ENCODE measurements at places on chromosomes 7 and 10.

GRCh38 chr7:19464241-19464640 is 244.6 kb downstream of the POLR1F start:
- no peak for DNase-seq

DNA sequence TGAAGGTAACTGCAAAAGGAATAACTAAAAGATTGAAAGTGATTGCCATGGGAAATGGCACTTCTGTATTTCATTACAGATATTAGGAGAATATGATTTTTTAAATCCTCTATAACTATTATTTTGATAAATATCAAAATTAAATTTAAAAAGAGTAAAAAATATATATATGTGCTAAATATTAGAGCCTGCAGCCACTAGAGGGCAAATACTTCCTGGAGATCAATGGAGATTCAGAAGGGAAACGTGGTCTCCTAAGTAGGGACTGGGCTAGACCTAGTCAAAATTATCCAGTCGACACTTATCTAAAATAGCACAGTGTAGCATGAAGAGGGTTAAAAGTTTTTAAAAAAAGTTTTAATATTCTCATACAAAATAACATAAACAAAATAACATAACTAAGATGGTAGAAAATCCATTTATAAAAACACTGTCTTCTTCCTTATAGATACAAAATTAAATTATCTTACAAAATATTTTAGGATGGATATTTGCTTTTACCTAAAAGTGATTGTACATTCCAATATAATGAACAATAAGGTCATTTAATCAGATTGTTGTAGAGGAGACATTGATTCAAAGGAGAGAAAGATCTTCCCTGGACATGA is 434.3 kb downstream of the MDFIC start:
- no peak for DNase-seq

- no peak for DNase-seq
These were observed 489.4 kb upstream of the SORCS1 start for GRCh38 chr10:107653832-107654287.

DNA sequence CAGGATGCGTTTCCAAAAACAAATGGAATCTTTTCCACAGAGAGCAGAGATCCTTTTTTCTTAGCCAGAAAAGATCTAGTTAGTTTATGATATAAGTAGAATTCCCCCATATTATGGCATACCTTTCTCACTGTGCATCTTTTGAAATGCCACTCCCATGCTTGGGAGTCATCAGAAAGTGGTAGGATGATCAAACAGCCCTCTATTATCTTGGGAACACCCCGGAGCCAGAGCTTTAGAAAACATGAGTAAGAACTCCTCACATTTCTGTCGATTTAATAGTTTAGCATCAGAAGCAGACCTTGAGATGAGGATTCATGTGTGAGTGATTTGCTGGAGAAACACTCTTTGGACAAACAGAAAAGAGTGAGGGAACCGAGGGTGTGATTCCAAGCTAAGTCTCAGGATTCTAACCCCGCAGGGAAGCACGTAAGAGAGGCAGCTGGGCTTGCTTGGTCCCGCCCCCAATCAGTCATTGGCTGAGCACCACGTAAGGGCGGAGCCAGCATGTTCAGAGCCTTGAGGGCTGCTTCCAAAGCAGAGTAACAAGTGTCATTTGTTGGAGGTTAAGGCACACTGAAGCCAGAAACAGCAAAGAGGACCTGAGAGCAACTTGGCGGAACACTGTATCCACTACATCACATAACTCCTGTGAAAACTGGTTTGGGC is 43.7 kb upstream of the NXPH1 start:
- DNase-seq: no peak

DNA sequence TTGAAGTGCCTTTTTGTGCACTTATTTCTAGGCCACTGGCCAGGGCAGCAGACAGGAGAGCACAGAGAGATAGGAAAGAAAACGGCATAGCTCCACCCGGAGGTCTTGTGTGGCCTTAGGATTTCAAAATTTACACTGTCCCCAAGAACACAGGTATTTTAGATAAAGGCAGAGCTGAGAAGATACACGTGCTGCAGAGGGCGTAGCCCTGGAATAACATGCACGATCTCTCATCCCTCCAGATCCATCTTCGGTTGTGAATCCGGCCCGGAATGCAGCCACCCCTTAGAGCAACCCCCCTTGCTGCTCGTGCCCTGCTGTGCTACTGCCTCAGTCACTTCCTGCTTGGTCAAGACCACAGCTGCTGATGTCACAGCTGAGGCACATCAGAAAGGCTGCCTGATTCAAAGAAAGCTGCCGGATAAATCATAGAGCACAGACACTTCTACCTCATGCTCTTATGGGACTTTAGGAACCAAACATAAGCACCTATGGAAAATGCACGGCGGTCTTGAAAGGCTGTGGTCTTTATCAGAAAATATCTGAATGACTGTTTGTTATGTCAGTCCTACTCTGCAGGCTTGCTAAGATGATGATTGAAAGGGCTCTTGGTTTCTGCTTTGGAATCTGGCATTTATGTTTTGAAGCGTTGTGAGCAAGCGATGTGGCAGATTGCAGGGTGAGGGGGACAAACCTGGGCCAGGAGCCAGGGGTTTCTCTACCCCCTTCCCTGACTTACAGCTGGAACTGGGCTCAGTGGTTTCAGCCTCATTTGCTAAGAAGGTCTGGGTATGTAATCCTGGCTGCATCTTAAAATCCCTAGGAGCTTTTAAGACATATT is 152.0 kb downstream of the SVIL start:
- DNase-seq: no peak

- DNase-seq: no peak
These were observed 76.4 kb downstream of the CALN1 start for GRCh38 chr7:72335561-72336381.

DNA sequence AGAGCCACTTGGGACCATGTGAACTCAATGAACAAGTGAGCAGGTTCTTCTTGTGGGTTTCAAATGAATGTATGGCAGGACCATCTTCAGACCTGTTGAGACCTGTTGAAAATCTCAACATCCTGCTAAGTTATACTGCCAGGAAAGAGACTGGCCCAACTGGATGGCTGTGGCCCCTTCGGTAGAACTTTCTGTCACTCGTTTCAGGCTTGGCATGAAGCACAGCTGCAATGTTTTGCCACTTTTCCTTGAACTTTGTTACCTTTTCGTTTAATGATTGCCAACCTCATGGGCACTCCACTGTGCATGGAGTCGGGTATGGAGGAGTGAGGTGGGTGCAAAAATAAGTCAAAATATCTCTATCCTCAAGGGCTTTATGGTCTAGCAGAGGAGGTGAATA is 36.7 kb upstream of the SLC35B4 start:
- DNase-seq: no peak

GRCh38 chr7:24576171-24577025 is 3.1 kb downstream of the PALS2 start:
- no peak for DNase-seq

GRCh38 chr10:6386346-6386745 is 183.6 kb downstream of the PFKFB3 start:
- no peak for DNase-seq

GRCh38 chr10:127928021-127928806 is 21.3 kb downstream of the PTPRE start:
- DNase-seq: no peak

DNA sequence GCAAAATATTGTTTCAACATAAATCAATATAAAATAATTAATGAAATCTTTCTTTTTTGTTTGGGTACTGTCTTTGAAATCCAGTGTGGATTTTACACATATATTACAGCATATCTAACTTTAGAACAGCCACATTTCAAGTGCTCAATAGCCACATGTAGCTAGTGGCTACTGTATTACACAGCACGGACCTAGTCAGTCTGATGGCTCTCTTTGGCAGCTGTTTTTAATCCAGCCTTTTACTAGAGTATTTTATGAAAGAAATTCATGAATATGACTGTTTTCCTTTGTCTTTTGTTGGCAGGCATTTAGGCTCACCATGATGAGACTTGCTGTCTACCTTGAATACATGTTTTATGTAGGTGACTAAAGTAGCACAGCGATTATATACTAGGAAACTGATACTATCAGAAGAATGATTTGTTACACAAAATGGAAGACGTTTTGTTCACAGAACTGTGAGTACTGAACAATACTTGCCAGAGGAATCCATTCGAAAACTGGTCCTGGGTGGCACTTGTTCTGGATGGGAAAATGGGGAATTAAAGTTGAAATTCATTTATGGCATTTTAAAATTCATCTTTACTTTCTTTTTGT is 386.7 kb downstream of the PHTF2 start:
- DNase-seq: no peak

DNA sequence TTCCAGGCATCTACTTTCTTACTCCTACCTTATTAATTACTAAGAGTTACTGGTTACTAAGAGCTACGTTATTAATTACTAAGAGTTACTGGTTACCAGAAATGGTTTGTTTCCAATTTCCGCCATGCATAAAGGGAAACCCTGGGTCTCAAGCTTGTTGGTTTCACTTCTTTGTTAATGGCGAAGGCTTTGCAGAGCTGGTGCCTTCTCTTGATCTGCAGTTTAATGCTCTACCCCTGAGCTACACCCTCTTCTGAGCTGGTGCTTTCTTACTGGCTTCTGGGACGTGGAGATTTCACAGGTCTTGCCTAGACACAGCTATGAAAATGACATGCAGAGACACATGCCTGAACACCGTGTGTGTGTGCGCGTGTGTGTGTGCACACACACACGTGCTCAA is 560 bp downstream of the CPA4 start:
- DNase-seq: no peak

DNA sequence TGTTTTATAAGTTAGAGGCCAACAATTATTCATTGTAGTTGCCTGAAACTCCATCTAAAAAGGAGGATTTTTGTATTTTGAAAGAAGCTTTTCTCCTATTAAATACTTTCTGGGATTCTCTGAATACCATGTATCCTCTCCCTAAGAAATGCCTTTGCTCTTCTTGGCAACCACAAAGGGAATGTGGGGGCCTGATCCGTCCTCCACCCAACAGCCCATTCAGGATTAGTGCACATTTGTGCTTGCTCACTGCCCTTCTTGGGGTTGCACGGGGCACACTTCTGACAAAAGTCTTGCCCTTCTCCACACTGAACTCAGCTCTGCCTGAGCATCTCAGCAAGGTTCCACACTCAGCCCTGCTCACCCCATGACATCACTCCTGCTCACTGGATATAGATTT is 194.2 kb downstream of the SLC25A13 start:
- DNase-seq: no peak

- no peak for DNase-seq
These were observed 5.5 kb downstream of the ZNF503 start for GRCh38 chr10:75395932-75396630.

GRCh38 chr7:91596287-91596686 is 284.2 kb downstream of the MTERF1 start:
- no peak for DNase-seq

- DNase-seq: no peak
These were observed 17.9 kb downstream of the JCAD start for GRCh38 chr10:30041196-30042105.

DNA sequence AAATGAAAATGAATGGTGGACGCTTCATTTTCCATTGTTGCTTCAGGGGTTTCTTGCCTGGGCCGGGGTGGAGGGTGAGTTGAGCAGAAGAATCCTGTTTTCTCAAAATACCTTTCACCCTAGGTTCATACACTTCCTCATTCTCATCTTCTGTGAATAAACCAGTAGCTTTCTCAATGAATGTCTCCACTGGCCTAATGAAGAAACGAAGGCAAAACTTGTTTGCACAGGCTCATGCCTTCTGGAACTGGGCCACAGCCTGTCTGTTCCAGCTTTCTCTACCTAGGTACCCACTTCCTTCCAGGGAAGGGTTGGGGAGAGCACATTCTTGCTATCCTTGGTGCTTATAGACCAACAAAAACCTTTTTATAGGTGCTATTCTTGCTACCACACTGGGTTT is 21.3 kb downstream of the STMP1 start:
- no peak for DNase-seq

DNA sequence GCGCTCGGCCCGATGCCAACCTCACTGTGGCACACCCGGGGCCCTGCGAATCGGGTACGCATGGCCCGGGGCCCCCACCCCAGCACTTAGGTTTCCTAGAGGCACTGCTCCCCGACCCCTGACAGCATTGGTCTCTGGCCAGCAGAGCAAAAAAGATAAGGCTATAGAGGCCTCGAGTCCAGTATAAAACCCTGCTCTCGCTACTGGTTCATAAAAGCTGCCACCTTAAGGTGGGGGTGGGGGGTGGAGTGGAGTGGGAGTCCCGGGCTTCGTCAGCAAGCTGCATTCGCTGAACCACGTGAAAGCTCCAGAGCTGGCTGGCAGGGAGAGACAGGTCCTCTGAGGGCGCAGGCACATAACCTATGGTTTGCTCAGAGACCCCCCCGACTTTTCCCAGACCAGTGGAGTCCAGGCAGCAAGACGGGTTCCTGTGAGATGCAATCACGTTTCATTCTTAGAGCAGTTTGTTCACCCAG is 1.3 kb downstream of the KAZALD1 start:
- DNase-seq: no peak

DNA sequence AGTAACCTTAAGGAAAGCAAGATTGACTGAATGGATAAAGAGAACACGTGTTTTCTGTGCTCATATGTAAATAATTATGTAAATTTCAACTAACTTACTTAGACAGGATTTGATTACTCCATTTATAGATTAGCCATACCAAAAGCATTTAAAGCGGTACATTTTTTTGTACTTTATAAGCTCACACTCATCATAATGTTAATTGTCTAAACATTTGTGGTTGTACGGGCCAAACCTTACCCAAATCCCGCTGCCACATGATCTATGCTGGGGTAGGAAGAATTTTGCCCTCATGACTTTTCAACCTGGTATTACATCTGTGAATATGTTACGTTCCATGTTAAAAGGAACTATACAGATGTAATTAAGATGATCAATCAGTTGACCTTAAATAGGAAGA is 29.1 kb downstream of the MKX start:
- DNase-seq: no peak

- no peak for DNase-seq
These were observed 53.0 kb downstream of the CUL2 start for GRCh38 chr10:35037104-35037503.

- DNase-seq: peak; percentile 35
These were observed at the start of gene ECHDC3 for GRCh38 chr10:11742009-11742778. ECHDC3 (plus strand) TSS chr10:11742382; CDS start chr10:11742577, 195 bp downstream.

GRCh38 chr7:153640586-153640985 is 411.6 kb upstream of the DPP6 start:
- no peak for DNase-seq
